ENCODE measurements at places on chromosomes 5 and 9.

DNA sequence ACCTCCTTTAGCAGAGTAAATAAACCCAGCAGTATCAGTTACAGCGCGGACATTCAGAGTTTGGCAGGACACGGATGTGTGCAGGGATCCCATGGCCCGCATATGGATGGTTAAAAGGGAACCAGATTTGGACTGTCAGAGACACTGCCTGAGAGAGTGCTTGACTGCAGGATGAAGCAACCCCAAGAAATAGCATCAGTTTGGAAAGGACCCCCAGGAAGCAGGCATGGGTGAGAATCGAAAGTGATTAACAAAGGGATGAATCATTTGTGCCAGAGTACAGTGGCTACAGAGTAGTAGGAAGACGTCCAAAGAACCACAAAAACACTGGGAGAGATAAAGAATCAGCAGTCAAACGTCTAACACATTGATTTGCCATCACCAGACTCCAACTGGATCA is 5.5 kb downstream of the C7 start:
- no peak for ATAC-seq

DNA sequence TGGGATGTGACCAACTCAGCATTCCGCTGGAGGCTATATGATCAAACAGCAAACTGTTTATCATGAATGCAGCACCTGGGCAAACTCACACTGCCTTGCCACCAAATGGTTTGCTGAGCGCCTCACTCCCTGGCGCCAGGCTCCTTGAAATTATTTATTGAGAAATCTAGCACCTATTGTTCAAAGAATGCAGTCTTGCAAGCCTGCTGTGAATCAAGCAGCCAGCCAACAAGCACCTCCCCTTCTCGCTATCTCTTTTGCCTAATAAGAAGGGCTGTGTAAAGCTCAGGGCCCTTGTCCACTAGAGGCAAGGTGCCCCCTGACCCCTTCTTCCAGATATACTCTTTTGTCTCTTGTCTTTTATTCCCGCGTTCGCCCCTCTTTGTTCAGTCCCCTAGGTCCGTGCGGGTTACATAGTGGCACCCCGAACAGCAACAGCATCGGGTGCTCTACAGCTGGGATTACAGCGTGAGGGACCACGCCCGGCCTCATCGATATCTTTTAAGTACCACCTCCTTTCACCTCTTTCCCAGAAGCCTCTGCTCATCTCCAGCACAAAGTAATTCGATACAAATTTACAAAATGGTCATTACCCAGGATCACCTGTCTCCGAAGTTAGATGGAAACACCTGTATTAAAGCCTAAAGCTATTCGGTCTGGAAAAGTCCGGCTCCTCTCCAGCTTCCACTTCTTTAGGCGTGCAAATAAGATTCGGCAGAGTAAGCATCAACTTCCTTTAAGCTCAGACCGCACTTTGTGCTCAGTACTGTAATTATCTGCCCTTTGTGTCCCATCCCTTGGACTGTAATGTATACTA is 896 bp downstream of the RIGI start:
- ATAC-seq: peak; percentile 37

GRCh38 chr9:98329281-98329680 is 73.8 kb upstream of the TBC1D2 start:
- no peak for ATAC-seq

- ATAC-seq: no peak
Measured at GRCh38 chr5:50463047-50463446, 22.0 kb upstream of the EMB start.

- no peak for ATAC-seq
Measured at GRCh38 chr5:138803285-138803684, 50.1 kb downstream of the CTNNA1 start.

DNA sequence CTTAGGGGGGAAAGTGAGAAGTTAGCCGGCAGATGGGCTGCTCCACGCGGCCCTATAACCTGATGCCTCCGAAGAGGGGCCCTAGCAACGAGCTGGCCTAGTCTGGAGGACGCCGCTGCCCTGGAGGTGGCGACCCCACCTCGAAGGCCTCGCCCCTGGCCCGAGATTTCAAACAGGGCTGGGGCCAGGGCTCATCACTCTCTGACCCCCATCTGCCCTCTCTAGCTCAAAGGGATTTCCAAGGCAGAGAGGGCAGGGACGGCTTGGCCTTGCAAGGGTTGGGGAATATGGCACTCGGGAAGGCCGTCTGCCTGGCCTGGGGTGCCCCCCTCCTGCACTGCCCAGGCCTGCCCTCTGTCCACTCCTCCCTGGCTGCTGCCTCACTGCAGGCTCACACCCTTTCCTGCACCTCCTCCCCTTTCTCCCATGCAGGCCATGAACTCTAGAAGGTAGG is 25.5 kb upstream of the TIFAB start:
- ATAC-seq: no peak

DNA sequence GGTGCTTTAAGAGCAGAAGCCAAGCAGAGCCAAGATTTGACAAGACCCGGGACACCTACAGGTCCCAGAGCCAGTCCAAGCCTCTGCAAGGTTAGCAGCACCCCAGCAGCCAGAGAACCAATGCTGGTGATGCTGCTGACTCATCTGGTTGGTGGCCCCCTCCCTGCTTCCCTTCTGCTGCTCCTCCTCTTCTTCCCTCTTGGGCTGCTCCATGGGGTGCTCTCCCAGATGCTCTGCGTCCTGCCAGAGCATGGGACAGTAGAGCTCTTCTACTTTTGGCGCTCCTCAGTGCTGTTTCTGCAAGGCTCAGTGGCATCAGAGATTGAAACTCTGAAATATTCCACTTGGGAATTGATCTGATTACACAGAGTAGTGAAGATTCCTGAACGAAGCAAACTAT is 76.1 kb upstream of the SAP30L start:
- no peak for ATAC-seq

GRCh38 chr5:111792471-111793058 is 35.6 kb upstream of the NREP start:
- ATAC-seq: no peak

DNA sequence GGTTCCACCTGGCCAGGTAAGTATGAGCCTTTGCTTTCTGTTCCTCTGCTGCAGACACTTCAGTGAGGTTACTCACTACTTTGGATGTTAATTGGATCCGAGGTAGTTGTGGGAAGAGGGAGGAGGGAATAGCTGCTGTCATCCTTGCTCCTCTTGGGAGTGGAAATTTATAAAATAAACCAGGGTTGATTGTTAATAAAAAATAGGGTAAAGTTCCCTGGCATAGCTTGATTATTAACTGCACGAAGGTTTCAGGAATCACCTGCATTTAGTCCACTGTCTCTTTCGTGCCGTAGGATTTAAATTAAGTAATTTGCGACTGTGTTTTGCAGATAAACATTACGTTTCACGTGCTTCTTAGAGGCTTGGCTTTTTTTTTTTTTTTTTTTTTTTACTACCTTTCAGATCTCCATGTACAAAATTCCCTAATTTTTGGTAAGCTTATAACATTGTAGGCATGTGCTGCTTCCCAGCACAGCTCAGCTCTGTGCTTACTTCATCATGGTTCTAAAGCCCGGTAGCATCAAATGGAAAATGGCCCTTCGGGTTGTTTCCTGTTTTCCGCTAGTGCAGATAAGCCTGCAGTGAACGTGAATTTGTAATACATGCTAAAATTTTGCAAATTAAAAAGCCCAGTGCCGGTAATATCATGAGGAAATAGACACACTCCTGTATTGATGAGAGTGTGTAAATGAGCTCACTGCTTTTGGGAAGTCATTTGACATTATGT is 26.9 kb upstream of the LTC4S start:
- no peak for ATAC-seq
